ENCODE measurements at places on chromosomes 5 and 9.

DNA sequence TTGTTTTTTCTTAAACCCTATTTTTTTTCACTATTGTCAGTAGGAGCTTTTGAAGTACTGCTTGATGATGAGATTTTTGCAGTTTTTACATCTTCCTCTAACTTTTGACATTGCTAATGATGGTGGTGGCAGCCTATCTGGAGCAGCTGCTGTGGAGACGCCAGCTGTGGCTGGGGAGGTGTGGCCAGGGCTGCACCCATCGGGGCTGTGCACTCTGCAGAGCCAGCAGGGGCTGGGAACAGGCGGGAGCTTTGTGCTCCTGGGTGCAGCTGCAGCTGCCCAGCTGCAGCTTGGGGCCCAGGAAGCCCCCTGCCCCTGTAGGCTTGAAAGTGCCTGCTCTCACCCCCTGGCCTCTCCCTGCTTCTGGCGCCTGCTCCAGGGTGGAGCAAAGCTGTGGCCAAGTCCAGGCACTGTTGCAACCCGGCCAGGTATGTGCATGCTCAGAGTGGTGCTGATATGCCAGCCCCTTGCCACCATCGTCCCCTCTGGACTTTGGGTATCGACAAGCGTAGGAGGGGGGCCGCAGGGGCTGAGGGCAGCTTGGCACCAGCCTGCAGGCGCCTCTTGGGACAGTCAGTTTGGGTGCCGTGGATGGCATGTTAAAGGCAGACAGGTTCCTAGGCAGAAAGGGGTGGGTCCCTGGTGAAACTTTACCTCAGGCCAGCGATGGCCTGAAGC is 39.2 kb downstream of the FER start:
- no peak for DNase-seq

GRCh38 chr5:99285606-99286005 is 356.8 kb upstream of the CHD1 start:
- DNase-seq: no peak

GRCh38 chr9:125521462-125522327 is 185.3 kb downstream of the MAPKAP1 start:
- DNase-seq: no peak

DNA sequence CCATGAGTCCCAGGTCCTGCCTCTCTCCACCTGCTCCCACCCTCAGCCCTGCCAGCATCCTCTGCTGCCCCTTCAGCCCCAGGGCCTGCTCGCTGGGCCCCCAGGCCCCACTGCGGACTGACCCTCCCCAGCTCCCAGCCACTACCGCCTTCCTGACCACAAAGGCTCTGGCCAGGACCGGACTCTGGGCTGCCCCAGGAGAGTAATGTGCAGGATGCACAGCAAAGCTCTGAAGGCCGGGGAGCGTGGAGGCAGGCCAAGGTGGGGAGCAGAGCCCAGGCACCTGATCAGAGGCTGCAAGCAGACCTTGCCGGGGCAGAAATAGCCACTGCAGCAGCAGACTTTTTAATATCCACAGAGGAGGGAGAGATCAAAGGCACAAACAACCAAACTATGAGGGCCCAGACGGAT is 27.9 kb downstream of the IPPK start:
- no peak for DNase-seq

GRCh38 chr5:10328323-10328722 is 20.6 kb upstream of the CMBL start:
- no peak for DNase-seq

GRCh38 chr5:34488984-34489383 is 167.1 kb upstream of the RAI14 start:
- no peak for DNase-seq

GRCh38 chr5:129716235-129716634 is 31.7 kb upstream of the MINAR2 start:
- DNase-seq: no peak

DNA sequence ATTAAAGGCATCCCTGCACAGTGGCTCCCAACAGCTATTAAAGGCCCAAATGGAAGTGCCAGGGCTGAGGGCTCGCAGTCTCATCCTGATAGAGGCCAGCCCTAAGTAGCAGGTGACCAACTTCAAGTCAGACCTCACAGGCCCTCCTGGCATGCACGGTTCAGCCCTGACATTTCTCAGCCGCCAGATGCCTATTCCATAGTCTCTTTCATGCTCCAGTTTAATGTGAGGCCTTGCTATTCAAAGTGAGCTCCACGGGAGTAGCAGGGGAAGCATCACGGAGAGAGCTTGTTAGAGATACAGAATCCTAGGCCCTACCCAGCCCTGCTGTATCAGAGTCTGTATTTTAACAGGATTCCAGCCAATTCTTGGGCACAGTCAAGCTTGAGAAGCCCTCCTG is 11.1 kb downstream of the LHFPL2 start:
- no peak for DNase-seq

GRCh38 chr5:73796164-73797131 is 170.5 kb downstream of the ARHGEF28 start:
- DNase-seq: no peak
